ENCODE measurements at places on chromosomes 11 and 22.

DNA sequence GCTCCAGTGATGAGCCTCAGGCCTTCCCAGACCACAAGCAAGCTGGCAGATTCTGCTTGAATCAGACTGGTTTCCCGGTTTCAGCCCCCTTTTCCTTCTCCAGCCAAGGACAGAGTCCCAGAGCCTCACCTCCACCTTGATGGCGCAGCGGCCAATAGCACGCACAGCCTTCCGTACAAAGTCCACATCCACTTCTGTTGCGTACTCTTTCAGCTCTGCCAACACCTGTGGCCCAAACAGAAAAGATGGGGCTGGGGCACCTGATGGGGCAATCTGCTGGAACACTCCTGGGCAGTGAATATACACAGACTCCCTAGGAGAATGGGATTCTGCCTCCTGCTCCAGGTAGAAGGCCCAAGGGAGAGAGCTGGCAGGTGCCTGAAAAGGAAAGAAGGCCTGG, 35.5 kb upstream of the RASL10A start:
- DNase-seq = no peak

DNA sequence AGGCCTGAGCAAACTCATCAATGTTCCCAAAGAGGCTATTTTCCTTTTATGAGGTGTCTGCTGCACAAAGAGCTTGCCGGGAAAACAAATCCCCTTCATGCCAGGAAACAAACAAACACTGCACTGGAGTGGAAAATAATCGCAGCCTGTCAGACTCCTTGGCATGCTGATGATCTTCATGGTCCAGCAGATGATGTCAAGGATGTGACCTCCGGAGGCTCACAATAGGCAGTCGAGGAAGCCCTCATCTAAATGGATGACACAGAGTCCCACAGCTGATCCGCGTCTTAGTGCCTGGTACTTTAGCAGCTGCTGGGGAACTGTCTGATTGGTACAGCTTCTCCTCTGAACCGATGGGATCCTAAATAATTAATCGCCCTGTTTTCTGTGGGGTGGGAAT, 187.6 kb downstream of the TENM4 start:
- DNase-seq = no peak

DNA sequence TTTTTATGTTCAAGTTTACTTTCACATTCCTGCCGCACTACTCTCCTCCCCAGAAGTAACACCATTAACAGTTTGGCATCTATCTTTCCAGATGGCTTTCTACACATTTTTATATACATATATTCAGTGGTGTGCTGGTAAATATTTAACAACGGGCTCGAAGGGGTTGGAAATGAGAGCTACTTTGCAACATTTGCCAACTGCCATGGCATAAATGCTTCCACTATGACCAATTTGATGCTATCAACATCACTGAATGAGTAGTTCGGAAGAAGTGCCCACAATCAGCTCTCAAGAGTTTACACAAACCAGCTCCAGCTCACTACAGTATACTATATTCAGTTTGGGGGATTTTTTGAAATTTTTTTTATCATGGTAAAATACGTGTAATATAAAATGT, 55.2 kb downstream of the RELT start:
- DNase-seq = no peak

DNA sequence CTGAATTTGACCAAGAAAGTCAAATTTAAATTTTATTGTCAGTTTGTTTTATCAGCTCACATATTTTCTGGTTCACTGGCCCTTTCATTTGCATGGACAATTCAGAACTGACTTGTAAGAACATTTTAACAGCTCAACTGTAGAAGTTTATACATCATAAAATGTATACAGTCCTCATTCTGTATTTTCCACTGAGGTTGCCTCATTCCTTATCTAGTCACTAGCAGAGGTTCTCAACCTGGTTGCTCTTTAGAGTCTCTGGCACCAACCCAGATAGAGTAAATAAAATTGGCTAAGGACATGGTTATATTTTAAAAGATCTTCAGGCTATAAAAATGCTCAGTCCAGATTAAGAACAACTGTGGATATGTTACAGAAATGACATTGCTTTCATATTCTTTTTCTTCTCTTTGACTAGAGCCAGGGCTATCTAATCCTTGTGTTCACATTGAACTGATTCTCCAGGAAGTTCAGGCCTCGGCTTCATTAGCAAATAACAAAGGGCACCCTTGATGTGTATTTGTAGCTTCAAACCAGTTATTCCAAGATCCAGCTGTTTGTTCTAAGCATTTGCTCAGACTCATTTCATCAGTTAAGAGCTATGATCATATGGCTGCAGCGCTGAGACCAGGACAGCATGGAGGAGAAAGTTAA, 782.5 kb downstream of the ETS1 start:
- DNase-seq = no peak

GRCh38 chr11:41666951-41667653, 207.7 kb upstream of the LRRC4C start:
- no peak for DNase-seq

- no peak for DNase-seq
Observed at GRCh38 chr11:132858223-132858622, 674.1 kb downstream of the OPCML start.

GRCh38 chr11:77353131-77353530, 51.6 kb upstream of the GDPD4 start:
- no peak for DNase-seq

- no peak for DNase-seq
Observed at GRCh38 chr11:9160166-9160565, 68.8 kb upstream of the SCUBE2 start.

- DNase-seq = no peak
Observed at GRCh38 chr11:122811721-122812120, 26.6 kb upstream of the CRTAM start.

- DNase-seq = no peak
Observed at GRCh38 chr11:74019104-74019738, 10.3 kb upstream of the UCP3 start.

- DNase-seq = no peak
Observed at GRCh38 chr11:1912289-1912878, 7.1 kb upstream of the TNNT3 start.

DNA sequence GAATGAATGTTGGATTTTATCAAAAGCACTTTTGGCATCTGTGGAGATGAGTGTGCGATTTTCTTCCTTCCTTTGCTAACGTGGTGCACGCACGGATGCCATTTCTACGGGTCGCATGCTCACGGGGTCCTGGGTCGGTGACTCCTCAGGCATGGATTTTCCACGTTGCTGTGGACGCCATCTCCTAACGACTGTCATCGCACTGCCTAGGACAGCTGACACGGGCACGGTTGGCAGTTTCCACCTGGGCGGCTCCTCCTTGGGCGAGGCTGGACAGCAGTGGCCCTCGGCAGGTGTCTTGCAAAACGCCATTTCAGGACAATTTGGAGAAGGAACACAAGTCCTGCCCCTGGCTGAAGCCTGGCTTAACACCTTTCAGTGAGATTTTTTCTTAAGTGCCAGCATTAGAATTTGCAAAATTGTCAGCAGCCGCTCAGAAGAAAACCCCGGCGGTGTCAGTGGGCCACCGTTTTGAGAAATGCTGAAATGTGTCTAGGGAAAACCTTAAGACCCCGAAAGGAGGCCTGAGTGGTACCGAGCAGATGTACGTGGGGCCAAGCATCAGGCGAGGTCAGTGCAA, 34.7 kb upstream of the TOLLIP start:
- DNase-seq = no peak

- DNase-seq = no peak
Observed at GRCh38 chr11:1298695-1299492, 10.5 kb downstream of the TOLLIP start.

GRCh38 chr11:60771879-60772525, 13.1 kb upstream of the MS4A10 start:
- DNase-seq = no peak

DNA sequence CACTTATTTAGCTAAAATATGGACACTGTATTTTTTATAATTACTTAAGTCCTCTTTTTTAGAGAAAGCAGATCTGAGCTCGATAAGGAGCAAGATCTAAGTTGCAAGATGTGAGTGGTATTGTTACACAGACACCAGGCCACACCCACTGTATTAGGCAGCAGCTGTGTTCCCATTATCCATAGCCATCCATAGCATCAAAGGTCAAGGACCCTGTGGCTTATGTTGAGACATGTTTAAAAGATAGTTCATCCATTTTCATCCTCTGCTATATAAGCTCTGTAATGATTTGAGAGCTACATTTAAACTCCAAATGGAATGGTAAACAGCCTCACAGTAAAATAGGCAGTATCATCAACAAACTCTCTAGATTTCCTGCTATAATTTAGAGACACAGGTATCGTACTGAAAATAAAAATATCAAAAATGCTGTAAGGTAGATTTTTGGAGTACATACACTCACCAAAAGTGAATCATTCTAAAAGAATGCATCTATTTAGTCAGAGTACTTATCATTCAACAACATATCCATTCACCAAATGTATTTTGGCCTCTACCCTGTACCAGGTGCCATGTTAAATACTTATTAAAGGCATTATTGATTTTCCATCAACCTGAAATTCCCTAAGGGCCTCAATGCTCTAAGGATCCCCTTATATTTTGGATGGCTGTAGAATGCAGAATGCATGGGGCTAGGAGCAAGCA, 574.0 kb downstream of the LRRC4C start:
- no peak for DNase-seq

- DNase-seq = no peak
Observed at GRCh38 chr11:56843816-56844215, 95.3 kb upstream of the OR9G4 start.

DNA sequence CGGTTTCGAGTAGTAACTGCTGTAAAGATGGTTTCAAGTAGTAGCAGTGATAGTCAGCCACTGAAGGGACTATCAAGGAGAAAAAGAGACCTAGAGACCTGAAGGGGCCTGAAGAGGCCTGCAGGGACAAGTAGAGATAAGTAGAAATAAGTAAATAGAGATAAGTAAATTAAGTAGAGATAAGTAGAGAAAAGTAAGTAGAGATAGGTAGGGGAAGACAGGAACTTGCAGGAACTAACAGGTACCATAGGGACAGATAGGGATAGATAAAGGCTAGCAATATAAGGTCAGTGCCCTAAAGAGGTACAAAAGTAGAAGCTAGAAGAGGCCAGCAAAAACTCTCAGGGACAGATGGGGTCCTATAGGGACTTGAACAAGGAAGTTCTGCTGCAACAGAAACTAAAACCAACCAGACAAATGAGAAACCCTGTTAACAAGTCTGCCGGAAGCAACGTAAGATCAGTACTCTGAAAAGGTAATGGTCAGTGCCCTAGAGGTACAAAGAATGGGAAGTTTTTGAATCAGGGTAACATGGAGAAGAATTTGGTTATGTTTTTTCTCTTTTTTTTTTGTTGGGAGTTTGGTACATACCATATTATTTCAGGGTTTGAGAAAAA, 9.6 kb upstream of the SC5D start:
- DNase-seq = no peak

DNA sequence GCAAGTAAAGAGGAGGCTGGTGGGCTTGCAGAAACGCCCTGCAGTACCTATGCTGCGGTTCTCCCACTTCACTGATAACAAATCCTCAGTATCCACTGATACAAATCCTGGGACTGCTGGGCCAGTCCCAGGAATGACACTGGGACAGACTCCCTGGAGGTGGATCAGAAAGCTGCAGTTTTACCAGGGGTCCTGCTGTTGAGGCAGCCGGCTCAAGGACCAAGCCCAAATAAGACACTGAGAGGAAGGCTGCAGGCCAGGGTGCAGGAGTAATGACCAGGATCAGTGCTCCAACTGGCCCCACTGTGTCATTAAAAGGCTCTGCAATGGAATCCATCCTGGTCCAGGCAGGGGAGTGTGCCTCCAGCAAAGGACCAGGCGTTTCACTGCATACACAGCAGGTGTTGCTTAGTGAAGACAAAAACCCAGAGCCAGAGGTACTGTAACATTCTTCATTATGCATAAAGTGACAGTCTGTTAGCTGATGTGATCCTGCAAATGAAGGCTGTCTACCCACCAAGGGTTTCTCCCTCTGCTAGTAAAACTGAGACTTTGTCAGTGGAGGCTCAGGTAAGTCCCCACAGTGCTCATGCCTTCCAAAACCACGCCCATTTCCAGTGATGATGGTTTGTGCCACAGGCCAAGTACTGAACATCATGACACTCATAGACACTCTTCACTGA, 1.4 kb upstream of the C22orf39 start:
- no peak for DNase-seq

- DNase-seq = no peak
Observed at GRCh38 chr11:118838905-118839553, 44.7 kb upstream of the CXCR5 start.

DNA sequence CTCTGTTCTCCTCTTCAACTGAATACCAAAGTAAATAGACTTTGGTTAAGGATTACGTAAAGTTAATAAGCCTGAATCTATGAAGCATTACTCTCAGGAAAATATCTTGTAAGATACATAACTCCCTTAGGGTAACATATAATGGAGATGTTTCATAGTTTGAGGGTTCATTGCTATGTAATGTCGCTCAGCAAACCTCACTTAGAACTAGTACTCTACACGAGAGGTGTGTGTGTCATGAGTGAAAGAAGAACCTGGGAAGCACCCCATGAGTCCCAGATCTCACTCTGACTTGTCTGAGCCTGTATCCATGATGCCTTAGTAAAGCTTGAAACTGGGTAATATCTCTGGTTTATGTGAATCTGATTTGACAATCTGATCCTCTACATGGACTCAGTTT, 429.5 kb upstream of the ANO3 start:
- no peak for DNase-seq

DNA sequence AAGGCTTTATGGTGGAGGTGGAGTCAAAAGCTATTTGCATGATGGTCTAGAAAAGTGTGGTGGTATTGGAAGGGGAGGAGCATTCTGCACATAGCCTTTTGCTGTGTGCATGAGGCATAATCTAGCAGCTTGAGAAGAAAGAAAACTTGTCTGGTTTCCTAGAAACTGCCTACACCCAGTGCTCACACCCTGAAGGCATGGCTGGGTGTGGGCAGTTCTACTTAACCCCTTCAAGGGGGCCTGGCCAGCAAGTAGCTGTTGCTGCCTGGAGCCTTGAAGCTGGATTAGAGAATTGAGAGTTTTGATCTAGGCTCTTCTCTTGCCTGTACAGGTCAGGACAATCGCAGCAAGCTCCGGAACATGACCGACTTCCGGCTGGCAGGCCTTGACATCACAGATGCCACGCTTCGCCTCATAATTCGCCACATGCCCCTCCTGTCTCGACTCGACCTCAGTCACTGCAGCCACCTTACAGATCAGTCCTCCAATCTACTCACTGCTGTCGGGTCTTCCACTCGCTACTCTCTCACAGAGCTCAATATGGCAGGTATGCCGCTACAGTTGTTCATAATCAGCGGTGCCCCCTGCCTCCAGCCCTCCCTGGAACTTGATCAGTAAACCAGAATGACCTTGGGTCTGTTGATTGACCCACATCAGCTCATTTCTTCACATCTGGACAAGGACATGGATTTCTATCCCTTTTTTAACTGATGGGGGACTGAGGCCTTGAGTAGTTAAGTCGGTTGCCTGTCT, 12.2 kb upstream of the GRK2 start:
- DNase-seq = no peak

DNA sequence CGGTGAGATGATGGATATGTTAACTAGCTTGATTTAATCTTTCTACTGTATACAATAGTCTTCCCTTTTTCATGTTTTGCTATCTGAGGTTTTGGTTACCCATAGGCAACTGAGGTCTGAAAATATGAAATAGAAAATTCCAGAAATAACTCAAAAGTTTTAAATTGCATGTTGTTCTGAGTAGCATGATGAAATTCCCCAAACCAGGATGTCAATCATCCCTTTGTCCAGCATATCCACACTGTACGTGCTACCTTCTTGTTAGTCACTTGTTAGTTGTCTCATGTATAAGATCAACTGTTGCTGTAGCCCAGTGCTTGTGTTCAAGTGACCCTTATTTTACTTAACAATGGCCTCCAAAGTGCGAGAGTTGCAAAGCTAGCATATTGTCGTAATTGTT, 21.2 kb upstream of the OR10W1 start:
- DNase-seq = no peak

Data from activated CD4-positive, alpha-beta T cell treated with anti-CD3 and anti-CD28 coated beads for 4 hours (primary cell).